Activated B cell treated with CpG ODN at 0.5 μM for 24 hours (primary cell): ENCODE measurements at places on chromosomes 7 and 10.

- DNase-seq: no peak
Observed at GRCh38 chr7:42964849-42965805, 33.0 kb downstream of the MRPL32 start.

- DNase-seq: no peak
Observed at GRCh38 chr7:22387583-22387982, 30.6 kb upstream of the RAPGEF5 start.

DNA sequence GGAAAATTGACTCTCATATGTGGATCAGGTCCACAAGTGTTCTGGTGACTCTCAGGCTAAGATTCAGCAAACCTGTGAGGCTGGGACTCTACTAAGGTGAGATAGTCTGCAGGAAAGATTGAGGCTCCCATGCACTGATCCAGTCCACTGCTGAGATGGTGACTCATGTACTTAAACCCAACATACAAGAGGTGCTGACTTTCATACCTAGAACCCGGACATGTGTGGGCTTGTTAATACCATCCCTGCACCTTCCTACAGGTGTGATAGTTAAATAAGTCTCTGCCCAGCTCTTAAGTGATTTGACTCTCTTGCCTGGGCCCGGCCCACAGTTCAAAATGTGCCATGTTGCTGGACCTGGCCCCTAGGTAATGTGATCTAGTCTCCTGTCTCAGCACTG lies 27.1 kb upstream of the ZNF107 start:
- no peak for DNase-seq

DNA sequence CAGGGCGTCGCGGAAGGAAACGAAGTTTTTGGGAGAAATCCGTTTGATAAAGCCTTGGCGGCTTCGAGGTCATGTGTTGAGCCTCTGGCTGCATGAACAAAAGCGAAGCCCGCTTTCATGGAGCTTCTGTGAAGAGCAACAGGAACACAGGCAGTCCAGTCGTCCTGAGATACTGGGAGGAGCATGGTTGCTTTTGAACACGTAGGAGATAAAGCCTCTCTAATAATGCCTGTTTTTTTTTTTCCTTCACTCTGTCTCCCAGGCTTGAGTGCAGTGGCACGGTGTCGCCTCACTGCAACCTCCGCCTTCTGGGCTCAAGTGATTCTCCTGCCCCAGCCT lies 473 bp upstream of the ZNF32 start:
- DNase-seq: no peak

DNA sequence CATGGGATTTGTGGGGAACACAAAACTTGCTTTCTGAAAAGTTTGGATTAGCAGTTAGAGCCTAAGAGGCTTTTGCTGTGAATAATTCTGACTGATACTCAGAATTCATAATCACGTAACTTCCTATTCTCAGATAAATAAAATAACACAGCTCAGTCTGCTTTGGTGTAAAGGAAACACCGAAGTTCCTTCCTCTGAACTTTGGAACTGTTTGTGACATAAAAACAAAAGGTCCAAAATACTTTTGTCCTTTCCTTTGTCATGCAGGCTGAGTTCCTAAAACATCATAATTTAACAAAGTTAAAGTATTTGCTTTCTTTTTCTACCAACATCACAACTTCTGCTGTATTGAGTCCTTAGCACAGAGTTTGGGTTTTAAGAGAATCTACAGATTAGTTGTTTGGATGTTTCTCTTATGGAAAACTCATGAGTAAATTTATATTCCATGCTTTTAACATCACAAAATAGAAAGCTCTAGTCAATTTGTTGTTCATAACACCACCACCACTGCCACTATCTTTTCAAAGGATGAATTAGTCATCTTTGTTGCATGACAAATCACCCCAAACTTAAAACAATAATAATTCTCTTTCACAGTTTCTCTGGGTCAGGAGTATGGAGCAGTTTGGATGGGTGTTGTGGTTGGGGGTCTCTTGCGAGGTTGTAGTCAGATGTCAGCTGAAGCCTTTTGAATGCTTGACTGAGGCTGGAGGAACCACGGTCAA lies 123.4 kb downstream of the REEP3 start:
- no peak for DNase-seq
